Substantia nigra (tissue), 51 donors: ENCODE measurements at places on chromosomes 5 and 9.

GRCh38 chr9:107226421-107226820 lies 56.7 kb upstream of the RAD23B start:
- no peak for DNase-seq

DNA sequence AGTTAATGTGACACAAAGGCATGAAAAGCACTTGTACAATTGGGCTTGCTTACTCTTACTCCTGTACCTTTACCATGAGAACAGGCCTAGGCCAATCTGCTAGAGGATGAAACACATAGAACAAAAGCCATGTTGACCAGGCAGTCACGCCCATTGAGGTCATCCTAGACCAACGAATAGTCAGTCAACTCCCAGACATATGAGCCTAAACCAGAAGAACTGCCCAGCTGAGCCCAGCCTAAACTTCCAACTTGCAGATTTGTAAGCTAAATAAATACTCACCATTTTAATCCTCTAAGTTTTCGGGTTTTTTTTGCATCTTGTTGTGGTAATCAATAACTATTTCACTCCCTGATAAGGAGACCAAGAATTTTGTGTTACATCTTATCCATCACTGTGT lies 164.8 kb upstream of the ADRA1B start:
- no peak for DNase-seq

DNA sequence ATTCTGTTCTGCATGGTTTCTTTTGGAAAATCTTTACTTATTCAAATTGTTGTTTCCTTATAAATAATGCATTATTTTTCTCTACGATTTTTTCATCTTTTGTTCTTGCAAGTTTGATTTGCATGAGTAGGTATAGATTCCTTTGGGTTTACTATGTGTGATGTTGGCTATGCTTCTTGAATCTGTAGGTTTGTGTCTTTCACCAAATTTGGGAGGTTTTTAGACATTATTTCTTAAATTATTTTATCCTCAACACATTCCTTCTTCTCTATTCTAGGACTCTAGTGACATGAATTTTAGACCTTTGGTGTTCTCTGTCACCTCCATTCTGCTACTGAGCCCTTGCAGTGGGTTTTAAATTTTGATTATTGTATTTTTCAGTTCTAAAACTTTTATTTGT lies 219.0 kb downstream of the CWC27 start:
- no peak for DNase-seq

- DNase-seq = no peak
Measured at GRCh38 chr5:58076483-58077257, 383.2 kb downstream of the PLK2 start.

DNA sequence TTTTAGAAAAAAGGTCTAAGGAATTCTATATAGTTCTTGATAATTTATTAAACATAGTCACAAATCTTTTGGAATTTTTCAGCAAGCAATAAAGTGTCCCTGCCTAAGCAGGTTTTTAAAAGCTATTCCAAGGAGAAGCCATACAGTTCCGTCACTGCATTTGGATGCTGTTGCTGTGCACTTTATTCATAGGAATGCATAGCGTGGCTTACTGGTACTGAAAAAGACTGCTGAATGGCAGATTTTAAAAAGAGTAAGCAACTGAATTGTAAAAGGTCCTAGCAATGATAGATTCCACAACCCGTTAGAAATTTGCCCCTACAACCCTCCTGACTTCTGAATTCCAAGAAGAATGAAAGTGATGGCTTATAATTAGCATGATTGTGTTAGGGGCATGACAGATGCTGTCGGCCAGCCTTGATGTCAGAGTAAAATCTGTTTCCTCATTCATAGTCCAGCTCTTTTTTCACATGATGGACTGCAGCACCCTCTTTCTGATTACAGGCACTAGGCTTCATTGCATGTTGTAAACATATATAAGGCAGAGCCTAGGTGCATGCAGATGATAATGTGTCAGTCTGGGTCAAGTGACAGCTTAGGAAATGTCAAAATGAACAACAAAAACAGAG lies 227.0 kb downstream of the PDE4D start:
- DNase-seq = no peak

DNA sequence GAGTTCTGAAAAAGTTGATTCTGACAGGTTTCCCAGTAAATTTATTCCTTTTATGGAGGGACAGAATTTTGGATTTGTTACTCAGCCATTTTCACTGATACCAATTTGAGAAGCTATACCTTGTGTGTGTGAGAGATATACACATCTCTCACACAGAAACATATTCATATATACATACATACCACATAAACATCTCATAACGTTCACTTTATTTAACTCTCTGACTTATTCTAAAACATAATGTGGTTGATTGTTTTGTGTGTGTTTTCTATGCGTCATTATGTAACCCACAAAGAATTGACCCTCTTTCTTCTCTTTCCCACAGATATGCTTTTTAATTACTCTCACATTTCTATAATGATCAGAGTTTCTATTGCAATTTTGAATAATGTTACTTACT lies 570.8 kb upstream of the TLE4 start:
- no peak for DNase-seq

DNA sequence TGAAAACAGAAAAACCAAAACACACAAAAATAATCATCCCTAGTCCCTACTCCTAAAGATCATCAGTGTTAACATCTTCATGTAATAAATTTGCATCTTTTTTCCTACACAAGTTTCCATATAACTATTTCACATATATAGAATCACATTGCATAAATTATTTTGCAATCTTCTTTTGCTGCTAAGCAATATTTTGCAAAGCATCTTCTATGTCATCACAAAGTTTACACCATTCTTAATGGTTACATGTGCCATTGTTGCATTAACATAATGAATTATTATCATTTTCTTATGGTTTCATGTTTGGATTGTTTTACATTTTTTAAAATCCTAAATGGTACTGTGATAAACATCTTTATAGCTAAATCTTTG lies 17.8 kb downstream of the SH3TC2 start:
- DNase-seq = no peak

- no peak for DNase-seq
Measured at GRCh38 chr5:132268769-132269551, 11.5 kb downstream of the PDLIM4 start.

DNA sequence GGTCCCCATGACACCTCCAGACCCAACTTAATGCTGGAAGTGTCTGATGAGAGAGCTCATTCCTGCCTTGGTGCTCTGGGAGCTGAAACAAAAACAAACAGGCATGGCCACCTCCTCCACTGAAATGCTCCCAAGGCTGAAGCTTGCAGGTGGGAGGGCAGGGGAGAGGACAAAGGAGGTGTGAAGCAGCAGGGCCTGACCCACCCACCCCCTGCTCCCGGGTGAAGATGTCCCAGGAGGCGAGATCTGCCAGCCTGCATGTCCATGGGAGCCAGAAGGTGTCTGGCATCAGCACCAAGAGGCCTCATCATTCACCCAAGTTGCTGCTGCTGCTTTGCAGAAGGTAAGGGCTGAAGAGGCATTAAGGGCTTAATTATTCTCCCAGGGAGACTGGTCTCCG lies 4.2 kb upstream of the CCIN start:
- DNase-seq = no peak

DNA sequence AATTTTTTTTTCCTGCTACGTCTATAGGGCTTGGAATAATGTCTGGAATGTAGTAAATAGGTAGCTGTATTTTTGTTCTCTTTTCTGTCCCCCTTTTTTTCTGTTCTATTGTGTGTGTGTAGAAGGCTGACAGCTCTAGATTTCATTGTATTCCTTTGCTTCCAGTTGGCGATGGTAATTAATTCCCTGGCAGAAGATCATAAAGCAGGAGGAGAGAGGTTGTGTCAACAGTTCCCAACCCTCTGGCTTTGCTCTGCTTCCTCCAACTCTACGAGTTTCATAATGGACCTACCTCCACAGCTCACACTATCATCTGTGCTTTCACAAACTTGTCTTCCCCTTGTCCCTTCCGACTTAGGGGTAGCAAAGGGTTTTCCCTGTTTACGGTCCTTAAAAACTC lies 117.9 kb upstream of the CDH18 start:
- no peak for DNase-seq

- DNase-seq = no peak
Measured at GRCh38 chr5:9829621-9830020, 199.5 kb upstream of the TAS2R1 start.

DNA sequence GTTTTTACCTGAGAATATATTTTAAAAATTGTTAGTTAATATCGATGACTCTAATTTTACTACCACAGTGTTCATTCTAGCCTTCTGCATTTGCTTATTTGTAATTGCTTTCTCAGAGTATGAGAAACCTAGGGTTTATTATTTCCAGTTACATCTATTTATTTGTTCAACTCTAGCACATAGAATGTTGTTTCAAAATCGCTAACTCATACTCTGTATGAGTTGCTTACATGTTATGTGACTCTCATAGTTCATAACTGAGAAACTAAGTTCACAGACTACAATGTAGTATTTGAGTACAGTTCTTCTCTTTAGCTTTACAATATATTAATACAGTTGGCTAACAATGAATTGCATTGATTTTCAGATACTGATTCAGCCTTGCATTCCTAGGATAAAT lies 103.2 kb downstream of the MACROH2A1 start:
- DNase-seq = no peak

DNA sequence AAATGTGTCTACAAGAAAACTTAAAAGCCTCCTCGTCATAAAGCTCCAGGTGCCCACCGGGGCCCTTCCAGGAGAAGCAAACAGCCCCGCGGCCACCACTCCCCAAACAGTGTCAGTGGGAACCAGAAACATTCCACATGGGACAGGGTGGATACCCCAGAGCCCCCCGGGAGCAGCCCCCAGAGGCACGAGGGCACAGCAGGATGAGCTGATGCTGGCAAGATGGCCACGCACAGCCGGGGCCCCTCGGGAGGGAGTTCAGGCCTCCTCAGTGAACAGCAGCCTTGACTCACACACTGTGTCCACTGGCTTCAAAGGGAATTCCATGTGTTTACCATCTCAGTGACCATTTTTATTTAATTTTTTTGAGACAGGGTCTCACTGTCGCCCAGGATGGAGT lies 10.5 kb downstream of the EXD3 start:
- no peak for DNase-seq

- no peak for DNase-seq
Measured at GRCh38 chr9:16277471-16277960, 593.0 kb downstream of the BNC2 start.

- DNase-seq = no peak
Measured at GRCh38 chr9:38681747-38682227, 38.1 kb downstream of the FAM240B start.

DNA sequence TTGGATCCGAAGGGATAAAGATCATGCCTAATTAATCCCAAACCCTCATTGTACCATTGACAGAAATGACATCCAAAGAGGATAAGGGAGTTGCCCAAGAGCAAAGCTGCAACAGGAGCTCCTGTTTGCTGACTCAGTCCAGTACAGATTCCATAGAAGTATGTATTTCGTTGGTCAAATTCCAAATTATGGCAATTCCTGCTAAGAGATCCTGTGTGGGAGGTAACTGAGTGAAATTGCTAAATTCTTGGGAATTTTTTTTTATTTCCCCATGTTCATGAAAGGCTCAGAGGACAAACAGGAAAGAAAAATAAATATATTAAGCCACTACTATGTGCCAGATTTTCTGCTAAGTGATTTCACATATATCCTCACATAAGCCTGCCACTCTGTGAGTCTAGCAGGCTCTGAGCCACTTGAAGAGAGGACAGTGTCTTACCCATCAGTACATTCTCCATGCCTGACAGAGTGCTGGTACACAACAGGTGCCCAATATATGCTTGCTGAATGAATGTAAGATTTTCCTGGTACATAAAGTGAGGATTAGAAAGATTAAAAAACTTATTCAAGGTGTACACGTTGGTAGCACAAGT lies 132.7 kb downstream of the GLIS3 start:
- DNase-seq = no peak

DNA sequence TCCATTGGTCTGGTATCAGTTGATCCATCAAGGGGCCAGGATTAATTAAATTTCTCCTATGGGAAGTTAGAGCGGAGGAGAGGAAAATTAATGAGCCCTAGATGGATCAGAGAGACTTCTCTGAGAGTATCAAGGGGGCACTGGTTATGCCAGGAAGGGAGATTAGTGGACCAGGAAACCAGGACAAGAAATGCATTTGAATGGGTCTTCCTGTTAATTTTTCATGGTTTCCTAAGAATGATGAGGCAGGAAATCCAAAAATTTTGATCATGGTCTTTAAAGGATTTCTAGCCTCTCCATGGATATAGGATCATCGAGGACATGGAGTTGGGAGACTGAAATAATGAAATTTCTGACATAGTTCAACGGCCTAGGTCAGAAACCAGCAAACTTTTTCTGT lies 30.8 kb downstream of the FOXI1 start:
- no peak for DNase-seq

DNA sequence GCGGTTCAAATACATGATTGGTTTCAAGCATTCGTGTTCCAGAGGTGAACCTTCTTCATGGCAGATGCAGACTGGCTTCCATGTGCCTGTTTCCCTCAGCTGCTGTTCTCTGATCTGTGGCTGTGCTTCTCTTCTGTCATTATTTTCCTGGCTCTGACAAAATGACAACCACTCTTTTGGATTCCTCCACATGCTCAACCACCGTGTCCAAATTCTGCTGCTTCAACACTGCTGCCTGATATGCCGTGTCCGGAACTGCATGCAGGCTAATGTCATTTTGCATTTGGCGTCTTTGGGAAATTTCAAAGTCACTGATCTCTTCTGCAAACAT lies 368.7 kb upstream of the ZNF608 start:
- DNase-seq = no peak

- no peak for DNase-seq
Measured at GRCh38 chr5:53029608-53030007, 40.5 kb downstream of the ITGA2 start.

- no peak for DNase-seq
Measured at GRCh38 chr9:131105952-131106351, 9.6 kb downstream of the AIF1L start.

DNA sequence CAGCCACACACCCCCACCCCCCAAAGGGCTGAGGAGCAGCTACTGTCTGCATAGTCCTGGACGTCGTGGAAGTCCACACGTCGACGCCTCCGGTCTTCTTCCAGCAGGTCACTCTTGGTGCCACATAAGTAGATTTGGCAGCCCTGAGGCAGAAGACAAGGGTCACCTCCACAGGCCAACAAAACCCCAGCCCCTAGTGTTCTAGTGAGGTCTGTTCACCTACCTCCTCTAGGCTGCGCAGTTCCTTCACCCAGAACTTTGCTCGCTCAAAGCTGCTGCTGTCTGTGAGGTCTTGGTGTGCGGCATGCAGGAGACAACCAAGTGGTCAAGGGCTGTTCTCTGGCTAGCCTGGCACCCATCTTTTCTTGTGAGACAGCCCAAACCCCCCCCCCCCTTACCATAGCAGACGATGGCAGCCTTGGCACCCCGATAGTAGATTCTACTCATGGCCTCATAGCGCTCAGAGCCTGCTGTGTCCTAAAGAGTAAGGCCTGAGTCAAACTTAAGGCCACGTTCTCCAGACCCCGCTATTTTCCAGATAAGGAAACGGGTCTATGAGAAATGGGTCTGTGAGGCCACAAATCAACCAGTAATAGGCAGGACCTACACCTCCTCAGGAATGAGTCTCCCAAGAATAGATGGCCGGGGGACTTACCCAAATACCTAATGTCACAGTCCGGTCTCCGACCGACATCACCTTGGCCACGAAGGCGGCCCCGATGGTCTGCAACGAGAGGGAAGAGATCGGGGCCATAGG lies 987 bp downstream of the RAB24 start:
- no peak for DNase-seq
